ENCODE measurements at places on chromosomes 7 and 10.

DNA sequence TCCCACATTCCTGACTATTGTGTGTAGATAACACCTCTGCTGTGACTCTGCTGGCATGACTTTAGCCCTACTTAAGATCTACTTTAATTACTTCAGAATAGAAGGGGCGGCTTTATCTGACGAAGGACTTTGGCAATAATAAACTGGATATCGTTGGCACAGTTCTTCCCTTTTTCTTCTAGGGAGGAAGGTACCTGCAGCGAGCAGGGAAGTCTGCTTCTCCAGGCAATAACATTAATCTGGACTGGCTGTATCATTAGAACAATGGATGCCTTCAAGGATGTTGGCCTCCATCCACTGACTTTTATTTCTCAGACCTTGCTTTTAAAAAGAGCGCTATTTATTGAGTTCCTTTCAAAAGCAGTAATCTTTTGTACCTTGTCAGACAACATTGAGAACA, 172.6 kb upstream of the THSD7A start:
- DNase-seq, result no peak

DNA sequence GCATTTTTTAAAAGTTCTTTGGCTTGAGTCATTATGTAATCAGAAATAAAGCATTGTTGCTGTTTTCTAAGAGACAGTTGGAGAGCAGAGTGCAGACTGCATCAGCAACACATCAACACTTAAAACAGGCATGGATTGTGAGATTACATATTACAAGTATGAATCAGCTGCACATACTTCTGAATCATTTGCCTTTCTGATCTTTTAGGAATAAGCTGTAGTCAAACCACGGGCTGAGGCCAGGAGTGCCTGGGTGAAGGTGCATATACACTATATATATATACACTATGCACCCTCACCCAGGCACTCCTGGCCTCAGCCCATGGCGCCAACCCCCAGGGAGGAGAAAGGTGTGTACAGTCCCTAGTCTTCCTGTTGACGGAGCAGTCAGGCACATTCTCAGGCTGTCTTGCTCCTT, 52.4 kb upstream of the DLX6 start:
- DNase-seq, result no peak

DNA sequence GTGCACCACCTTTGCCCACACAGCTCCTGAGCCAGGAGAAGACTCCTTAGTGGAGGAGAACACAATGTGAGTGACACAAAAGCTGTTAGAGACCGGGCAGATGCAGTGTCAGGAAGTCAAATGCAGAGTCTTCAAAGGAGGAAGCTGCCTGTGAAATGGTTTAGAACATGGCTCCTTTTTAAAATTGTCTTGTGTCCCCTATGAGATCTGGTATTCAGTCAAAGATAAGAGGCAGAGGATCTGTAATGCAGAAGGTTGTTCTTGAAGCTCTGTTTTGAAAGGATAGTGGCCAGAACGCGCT, 133.0 kb downstream of the VIPR2 start:
- no peak for DNase-seq

GRCh38 chr10:62733654-62734293, 70.7 kb upstream of the ADO start:
- no peak for DNase-seq

GRCh38 chr7:108291791-108292440, 161.8 kb upstream of the LAMB4 start:
- no peak for DNase-seq

GRCh38 chr7:157426463-157427301, 89.9 kb downstream of the DNAJB6 start:
- no peak for DNase-seq

DNA sequence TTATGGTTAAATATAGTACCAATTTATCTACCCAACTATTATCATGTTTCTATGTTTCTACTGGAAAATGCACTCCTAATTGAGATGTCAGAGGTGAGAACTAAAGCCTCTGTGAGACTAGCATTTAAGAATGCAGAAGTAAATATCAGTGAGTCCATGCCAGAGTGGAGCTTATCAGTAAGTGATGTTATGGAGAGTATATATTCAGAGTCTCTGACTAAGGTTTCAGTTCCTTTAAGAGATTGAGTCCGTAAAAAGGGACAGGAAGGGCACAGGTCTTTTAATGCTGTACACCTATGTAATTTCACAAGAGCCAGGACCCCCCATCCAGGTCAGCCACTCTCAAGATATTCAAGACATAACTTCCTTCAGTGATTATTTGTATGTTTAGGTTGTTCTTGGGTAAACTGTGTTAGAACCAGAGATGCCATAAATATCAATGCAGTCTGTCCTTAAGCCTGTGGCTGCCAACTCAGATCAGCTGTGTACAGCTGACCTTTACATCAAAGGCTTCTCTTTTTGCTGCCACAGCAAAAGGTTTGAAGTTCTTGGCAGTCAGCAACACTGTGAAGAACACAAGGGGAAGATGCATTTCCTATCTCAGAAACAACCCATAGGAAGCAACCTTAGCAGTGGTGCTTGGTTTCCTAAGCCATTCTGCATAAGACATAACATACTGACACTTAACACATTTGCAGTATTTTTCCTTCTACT, 244.8 kb downstream of the BICC1 start:
- DNase-seq, result no peak

DNA sequence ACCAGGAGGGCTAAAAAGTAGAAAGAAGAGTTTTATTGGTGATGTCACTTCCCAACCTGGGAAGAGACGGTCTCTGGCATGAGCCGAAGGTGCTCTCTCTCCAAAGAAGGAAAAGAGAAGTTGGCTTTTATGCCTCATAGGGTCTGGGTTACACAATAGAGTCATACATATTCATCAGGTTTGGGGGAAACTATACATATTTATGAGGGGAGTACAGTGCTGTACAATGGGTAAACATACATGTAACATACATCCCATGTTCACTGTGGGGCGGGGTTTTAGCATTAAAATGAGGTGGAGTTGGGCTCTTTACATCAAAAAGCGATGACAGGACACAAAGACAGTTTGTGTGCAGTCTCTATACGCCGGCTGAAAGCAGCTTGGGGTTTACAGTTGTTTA, 701.7 kb downstream of the TYW1 start:
- DNase-seq, result no peak

- DNase-seq, result no peak
These were observed 21.7 kb upstream of the PFKP start for GRCh38 chr10:3045471-3046209.

- DNase-seq, result no peak
These were observed 110.2 kb upstream of the GDF10 start for GRCh38 chr10:47189802-47190201.

GRCh38 chr7:41507686-41508268, 195.1 kb downstream of the INHBA start:
- DNase-seq, result no peak

DNA sequence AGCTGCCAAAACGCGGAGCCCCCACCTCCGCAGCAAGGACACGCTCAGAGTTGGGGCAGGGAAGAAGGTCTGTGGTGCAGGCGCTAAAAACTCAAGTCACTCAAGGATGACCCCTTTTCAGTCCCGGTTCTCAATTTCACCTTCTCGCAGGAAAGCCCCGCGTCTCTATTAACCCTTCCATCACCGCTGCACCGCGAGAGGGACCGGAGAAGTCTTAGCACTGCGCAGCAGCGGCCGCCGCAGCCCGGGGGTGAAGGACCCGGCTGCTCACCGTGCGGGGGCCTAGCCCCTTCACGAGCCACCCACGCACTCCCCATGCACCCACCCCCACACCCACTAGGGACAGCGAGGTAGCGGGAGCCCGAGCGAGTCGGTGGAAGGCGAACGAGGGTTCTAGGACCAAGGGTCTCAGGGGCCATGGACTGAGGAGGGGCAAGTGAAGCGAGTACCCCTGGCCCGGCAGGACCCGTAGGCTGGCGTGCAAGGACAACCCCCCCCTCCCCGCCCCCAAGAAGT, 162.9 kb downstream of the SH3PXD2A start:
- no peak for DNase-seq

GRCh38 chr10:73262105-73262730, 9.8 kb upstream of the MRPS16 start:
- DNase-seq, result no peak

- DNase-seq, result no peak
These were observed 756 bp upstream of the SEC24C start for GRCh38 chr10:73743327-73743904.
